Stimulated activated CD4-positive, alpha-beta T cell treated with anti-CD3 and anti-CD28 coated beads, Interleukin-1b, Interleukin-23, amount 100 ng/mL, for 1 hour (primary cell): ENCODE measurements at places on chromosomes 5 and 9.

GRCh38 chr5:42767491-42768105 is 11.0 kb downstream of the CCDC152 start:
- no peak for DNase-seq

DNA sequence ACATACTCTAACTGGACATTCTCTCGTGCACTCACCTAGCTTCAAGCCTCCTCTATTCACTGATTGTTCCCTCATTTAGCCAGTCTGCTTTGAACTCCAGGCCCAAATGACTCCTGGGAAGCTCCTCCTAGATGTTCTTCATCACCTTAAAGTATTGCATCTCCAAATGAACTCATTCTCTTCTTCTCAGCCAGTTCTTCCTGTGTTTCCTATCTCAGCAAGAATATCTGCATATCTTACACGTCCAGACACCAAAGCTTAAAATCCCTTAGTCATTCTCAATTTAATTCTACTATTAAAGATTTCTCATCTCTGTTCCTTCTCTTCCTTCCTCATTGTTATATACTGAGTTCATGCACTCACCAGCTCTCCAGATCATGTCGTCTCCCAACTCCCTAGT is 118.6 kb upstream of the DAB2 start:
- no peak for DNase-seq

DNA sequence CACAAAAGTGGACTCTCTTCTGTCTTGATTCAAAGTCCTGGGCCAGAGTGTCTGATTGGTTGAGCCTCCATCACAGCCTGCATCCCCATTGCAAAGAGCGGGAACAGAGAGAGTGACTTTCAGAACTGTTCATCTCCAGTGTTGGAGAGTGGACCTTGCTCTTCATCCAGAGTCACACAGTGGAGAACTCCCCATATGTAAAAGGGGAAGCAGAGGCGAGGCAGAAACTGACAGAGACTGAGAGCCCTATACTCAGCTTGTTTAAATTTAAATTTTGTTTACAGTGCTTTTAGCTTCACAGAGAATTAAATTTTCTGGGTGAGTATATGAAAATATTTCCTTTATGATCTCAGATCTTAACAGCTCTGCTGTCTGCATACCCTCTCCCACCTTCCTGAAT is 70.0 kb upstream of the SSBP2 start:
- DNase-seq, result no peak

- DNase-seq, result no peak
Measured at GRCh38 chr5:156435101-156435500, 108.1 kb downstream of the SGCD start.

GRCh38 chr5:41856644-41857491 is 13.4 kb downstream of the OXCT1 start:
- no peak for DNase-seq

GRCh38 chr9:127937388-127938297 is at the start of gene DPM2:
DPM2 (minus strand) TSS chr9:127937854; CDS start chr9:127937820, 34 bp downstream.
- peak; percentile 70 for DNase-seq

DNA sequence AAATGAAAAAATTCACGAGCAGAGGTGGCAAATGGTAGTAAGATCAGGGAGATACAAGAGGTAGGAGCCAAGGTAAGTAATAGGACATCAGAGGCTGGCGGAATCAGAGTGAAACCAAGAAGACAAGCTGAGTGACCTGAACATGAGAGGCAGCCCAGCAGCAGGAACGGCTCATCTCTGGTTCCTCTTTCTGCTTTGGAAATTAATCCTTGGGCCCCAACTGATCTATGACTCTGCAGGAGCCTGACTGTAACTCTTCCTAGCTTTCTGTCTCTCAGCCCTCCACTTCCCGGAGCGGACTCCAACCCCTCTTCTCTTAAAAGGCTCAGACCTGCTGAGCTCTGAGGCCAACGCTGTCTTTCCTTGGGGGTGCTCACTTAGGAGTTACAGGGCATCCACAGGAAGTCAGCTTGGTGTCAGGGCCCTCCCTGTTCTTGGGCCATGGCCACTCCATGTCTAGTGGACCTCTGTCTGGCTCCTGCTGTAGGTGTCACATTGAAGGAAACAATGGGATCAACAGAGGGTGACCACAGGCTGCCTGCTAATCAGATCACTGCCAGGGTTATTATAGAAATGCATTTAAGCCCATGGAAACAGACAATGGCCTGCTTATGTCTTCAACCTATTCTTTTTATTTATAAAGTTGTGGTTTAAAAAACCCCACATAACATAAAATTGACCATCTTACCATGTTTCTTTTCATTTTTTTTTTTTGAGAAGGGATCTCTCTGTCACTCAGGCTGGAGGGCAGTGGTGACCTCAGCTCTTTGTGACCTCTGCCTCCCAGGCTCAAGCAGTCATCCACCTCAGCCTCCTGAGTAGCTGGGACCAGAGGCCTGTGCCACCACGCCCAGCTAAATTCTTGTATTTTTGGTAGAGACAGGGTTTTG is 22.5 kb upstream of the SHB start:
- DNase-seq, result no peak

GRCh38 chr9:82356131-82356530 is 367.6 kb downstream of the SPATA31D1 start:
- DNase-seq, result no peak

- no peak for DNase-seq
Measured at GRCh38 chr5:93967923-93968322, 226.5 kb upstream of the POU5F2 start.

- DNase-seq, result no peak
Measured at GRCh38 chr5:56282216-56282615, 49.1 kb upstream of the ANKRD55 start.

DNA sequence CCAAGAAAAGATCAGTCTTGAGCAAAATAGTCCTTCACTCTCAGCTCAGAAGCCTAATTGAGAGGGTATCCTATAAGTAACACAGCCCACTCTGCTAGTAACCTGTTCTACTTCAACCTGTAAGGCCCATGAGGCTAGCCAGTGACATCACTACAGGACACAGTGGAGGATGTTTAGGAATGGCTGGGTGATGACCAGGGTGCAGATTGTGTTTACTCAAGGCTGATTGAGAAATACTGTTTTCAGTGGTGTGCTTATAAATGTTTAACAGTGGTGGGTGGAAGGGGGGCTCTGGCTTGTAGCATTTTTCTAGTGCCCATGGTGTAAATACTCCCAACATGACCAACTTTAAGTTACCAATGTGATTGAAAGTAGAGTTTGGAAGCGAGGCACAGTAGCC is 159.8 kb upstream of the CCDC152 start:
- DNase-seq, result no peak

- no peak for DNase-seq
Measured at GRCh38 chr9:116381350-116381749, 227.8 kb downstream of the PAPPA start.

- DNase-seq, result no peak
Measured at GRCh38 chr9:13705373-13705772, 425.9 kb upstream of the MPDZ start.

DNA sequence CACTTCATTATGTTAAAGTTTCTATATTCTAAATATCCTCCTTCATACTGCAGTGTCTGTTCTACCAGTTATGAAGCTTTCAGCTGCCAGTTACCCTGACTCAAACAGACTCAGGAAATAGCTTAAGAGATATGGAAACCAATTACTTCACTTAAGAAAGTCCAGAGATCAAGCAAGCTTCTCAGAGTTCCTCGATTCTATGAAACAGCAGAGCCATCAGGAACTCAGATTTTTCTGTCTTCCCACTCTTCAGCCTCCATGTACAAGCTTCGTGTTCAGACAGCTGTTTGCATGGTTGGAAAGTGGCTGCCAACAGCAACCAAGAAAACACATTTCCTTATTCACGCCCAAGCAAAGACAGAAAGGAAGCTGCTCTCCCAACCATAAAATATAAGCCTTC is 216.1 kb downstream of the ACTL7B start:
- no peak for DNase-seq

DNA sequence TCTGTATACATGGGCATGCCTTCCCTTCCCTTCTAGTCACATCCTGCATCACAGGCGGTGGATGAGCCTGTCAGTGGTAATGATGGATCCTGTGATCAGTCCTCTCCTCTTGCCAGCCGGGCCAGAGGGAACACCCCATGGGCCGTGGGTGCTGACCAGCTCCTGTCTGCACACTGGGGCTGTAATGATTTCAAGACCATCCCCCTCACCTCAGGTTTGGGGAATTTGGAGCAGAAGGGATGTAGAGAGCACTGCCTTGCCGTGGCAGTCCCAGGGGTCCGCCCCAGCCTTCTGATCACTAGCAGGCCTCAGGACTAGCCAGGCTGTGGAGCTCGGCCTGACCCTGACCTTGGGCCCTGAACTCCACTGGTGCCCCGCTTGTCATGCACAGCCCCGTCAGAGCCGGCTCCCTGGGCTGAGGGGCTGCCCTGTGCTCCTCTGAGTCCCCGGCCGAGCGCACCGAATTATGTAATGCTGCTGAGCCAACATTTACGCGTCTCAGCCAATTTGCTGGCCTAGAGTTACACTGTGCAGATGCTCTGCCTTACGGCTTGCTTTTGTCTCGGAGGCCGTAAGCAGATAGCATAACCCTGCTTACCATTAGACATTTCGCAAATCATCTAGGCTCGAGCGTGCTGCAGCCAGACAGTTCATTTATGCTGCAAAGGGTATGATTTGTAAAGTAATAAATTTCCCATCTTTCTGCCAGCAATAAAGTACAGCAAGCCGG is 155.3 kb downstream of the MACROH2A1 start:
- DNase-seq, result no peak

- no peak for DNase-seq
Measured at GRCh38 chr5:72523960-72524582, 16.9 kb upstream of the ZNF366 start.

GRCh38 chr5:69007726-69008368 is 86.0 kb upstream of the SLC30A5 start:
- DNase-seq, result peak; percentile 23

DNA sequence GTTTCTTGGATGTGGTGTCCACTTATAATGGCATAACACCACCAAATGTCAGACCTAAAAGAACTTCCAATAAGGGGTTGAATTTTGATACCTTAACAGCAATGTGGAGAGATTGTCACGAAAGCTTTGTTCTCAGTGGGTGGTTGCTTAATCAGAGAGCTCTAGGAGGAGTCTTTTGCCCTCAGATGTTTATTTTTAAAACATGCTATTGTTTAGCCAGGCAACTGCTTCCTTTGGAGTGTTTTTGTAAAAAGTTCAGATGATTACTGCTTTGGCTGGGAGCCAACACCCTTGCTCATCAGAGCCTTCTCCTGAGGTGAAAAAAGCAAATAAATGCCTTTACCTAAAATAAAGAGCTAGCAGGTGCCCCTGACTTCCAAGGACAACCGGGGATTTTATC is 65.0 kb downstream of the SLC1A1 start:
- DNase-seq, result no peak

GRCh38 chr9:34457266-34458012 is 931 bp downstream of the FAM219A start:
- no peak for DNase-seq

GRCh38 chr5:159566832-159567231 is 236.5 kb upstream of the IL12B start:
- no peak for DNase-seq

- no peak for DNase-seq
Measured at GRCh38 chr5:23089286-23089685, 236.1 kb upstream of the CDH12 start.

GRCh38 chr5:81214848-81215247 is 18.3 kb upstream of the CKMT2 start:
- DNase-seq, result no peak

GRCh38 chr9:122477346-122477745 is 380 bp downstream of the OR1J1 start:
- DNase-seq, result no peak

- DNase-seq, result no peak
Measured at GRCh38 chr9:115121181-115121580, 3.2 kb upstream of the TNC start.

DNA sequence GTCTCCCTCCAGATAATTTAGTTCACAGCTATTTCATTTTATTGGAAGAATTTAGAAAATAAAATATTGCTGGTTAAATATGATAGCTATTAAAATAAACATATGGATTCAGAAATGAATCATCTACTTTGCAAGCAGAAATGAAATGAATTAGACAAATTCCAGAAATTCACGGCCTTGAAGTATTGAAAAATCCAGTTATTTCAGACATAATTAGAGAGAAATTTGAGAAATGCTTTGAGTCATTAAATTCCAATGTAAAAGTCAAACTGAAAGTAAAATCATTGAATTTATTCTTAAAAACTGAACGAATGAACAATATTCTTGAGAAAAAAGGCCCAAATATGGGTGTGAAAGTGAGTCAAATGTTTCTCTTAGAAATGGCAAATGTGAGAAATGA is 632.6 kb upstream of the EDIL3 start:
- DNase-seq, result no peak

GRCh38 chr9:19947996-19948395 is 159.2 kb upstream of the SLC24A2 start:
- no peak for DNase-seq

GRCh38 chr5:14400085-14400484 is 181.5 kb upstream of the OTULINL start:
- DNase-seq, result no peak

GRCh38 chr5:128146671-128147070 is 63.1 kb downstream of the SLC12A2 start:
- DNase-seq, result no peak

GRCh38 chr5:93821891-93822415 is 80.6 kb upstream of the POU5F2 start:
- DNase-seq, result no peak

DNA sequence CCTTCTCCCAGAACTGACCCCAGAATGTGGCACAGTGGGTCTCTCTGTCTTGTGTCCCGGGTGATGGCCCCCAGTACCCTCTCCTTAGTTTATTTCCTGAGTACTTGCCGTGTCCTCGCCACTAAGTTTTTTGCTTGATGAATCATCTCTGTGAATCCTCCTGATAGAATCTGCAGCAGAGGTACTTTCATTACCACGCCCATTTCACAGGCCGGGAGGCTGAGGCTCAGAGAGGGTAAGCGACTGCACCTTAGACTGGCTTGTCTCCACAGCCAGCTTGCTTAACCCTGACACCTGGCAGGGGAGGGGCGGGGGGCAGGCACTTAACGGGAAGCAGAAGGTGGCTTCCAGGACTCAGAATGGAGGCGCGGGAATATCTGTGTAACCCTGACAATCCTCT is 7.9 kb upstream of the IER5L start:
- DNase-seq, result no peak

GRCh38 chr5:9820691-9821449 is 190.7 kb upstream of the TAS2R1 start:
- DNase-seq, result no peak

DNA sequence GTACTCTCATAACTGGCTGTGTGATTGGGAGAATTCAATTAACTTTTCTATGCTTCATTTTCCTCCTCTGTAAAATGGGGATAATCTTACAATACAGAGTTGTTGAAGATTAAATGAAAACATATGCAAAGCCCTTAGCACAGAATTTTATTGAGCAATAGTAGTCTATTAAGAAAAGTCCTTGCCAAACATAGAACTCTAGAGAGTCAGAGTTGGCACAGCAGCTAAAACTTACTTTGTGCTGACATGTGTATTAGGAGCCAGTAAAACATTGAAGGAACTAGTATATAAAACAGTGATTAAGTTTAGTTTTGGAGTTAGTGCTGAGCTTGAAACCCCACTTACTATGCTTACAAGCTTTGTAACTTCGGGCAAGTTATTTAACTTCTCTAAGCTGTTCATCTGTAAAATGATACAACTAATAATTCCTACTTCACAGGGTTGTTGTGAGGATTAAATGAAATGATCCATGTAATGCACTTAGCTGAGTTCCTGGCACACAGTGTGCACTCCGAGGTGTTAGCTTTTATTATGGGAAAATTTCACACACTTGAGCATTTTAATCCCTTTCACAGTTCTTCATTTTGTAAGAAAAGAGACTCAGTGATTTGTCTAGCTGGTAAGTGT is 20.0 kb upstream of the GRIN3A start:
- DNase-seq, result no peak

GRCh38 chr9:79945495-79945894 is 373.7 kb downstream of the TLE4 start:
- no peak for DNase-seq
